ENCODE measurements at places on chromosomes 16 and 17.

- no peak for DNase-seq
Measured at GRCh38 chr17:82915010-82915756, 75.4 kb upstream of the ZNF750 start.

DNA sequence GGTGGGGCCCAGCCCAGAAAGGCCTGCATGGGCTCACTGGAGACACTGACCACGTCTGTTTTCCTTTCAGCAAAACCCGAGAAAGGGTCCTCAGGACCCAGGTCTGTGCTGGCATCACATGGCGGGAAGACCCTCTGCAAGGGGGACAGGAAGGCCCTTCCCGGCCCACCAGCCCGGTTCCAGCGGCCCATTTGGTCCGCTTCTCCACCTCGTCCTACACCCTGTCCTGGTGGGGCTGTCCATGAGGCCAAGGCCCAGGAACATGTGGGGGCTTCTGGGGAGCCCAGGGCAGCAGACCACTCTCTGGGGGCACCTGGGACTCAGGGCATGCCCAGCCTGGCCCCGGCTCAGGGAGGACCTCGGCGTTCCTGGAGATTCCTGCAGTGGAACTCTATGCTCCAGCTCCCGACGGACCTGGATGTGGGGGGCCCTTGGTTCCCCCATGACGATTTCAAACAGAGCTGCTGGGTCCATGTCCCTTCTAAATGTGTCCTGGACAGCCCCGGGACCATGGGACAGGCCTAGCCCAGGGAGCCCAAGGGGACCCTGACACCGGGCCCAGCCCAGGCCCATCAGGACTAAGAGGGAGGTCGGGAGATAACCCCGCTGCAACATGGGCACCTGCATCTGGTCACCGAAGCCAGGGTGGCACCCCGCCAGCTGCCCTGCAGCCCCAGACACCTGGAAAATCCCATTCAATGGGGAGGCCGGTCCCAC, 26.4 kb upstream of the KSR1 start:
- no peak for DNase-seq

GRCh38 chr16:21708533-21709115, 44.9 kb downstream of the OTOA start:
- peak; percentile 61 for DNase-seq

DNA sequence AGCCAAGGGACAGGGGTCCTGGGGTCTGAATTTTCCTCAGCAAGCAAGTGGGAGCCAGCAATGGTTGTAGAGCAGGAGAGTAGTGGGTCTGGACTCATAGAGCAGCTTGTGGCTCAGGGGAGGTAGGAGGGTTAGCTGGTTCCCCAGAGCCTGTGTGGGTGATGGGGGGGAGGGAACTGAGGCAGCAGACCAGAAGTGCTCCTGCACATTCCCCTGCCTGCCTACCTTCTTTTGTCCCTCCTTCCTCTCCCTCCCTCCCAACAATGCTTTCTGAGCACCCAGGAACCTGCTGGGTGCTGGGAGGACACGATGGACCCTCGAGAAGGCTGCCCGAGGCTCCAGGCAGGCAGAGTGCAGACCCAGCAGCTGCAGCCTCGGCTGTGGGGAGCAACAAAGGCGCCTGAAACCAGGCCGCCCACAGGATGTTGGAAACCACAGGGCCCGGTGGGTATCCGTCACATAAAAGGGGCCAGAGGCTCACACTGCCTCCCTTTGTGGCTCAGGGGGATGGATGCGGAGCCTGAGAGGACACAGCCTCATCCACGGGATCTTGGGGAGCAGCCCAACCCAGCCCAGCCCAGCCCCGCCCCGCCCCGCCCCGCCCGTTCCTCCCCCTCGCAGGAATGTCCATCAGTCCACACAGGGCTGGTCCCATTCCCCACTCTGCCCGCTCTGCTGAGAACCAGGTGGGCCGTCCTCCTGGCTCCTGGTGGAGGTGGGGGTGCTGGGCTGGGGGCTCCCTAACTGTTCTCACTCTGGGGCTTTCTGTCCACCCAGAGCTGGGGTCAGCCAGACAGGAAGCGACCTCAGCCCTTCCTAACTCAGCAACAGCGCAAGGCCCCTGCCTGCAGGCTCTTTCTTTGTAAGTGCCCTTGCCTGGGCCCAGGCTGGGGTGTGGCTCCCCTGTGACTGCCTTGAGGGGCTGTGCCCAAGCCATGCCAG, 1.7 kb upstream of the NLRC3 start:
- DNase-seq: no peak

GRCh38 chr16:24800586-24800985, 45.2 kb upstream of the SLC5A11 start:
- peak; percentile 20 for DNase-seq

- DNase-seq: no peak
Measured at GRCh38 chr16:87575027-87575804, 27.1 kb upstream of the JPH3 start.

- DNase-seq: peak; percentile 41
Measured at GRCh38 chr17:74631468-74632450, 8.2 kb upstream of the CD300E start.

DNA sequence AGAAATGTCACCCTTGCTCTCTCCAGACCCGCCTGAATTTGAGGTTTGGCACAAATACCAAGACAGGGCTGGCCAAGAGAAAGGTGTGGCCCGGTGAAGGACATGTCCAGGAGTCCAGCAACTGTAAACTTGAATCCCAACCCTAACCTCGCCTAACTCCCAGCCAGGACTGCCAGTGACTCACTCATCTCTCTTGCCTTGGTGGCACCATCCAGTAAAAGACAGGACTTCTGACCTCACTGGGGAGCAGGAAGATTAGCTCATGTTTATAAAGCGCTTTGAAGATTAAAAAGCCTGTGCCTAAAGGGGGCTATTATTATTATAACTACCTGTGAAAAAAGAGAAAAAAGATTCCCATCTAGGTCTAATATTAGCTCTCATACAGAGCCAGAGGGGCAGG, 335.3 kb downstream of the SOX9 start:
- peak; percentile 33 for DNase-seq

DNA sequence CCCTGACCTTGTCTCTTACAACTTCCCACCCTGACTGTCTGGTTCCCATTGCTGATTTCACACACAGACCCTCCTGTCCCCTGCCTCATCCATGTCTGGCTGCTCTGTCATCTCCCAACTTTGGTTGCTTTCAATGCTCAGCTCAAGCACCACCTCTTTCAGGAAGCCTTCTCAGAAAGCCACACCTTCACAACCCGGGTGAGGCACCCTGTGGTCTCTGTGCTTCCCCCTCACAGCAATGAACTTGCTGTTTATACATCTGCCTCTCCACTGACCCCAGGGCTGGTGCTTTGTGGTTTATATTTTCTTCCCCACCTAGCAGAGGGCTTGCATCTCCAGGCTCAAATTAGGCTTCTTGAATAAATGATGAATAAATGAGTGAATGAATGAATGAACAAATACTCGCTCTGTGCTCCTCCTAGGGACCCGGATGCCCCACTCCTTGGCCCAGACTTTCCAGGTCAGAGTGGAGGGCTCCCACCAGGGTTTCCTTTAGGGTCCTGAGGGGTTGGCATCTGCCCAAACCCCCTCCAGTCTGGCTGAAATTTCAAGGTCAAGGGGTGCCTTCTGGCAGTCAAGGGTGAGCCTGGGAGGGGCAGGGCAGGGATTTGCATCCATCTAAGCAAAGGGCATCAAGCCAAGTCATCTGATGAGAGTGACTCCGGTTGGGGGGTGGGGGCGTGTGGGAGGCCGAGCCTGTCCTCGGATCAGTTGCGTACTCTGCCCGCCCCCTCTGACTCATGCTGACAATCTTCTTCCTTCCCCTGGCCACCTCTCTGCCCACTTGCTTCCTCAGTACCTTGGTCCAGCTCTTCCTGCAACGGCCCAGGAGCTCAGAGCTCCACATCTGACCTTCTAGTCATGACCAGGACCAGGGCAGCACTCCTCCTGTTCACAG, at the start of gene ITGAX:
Gene ITGAX (plus strand): TSS at position 783 of the 898 bp plus-strand sequence. CDS start 79 bp downstream, at position 862.
- DNase-seq: no peak
